ENCODE measurements at places on chromosomes 4 and X.

DNA sequence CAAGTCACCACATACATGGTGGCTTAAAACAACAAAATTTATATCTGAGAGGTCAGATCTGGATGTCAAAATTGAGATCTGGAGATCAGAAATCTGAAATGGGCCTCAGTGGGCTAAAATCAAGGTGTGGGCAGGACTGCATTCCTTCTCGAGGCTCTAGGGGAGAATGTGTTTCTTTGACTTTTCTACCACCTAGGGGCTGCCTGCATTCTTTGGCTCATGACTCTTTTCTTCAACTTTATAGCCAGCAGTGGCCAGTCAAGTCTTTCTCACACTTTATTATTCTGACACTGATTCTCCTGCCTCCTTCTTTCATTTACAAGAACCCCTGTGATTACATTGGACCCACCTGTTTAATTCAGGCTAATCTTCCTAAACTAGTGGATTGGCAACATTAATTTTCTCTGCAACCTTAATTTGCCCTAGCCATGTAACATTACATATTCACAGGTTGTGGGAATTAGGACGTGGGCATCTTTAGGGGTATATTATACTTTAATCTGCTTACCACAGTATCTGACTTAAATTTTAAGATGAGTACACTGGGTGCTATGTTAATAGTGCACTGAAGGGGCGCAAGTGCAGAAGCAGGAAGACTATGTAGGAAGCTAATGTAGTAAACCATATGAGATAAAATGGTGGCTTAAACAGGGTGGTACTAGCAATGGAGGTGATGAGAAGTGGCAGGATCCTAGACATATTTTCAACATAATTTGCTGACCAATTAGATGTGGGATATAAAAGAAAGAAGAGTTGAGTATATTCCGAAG, 188.0 kb downstream of the SLC4A4 start:
- no peak for DNase-seq

GRCh38 chr4:86155766-86156165, 204.1 kb downstream of the MAPK10 start:
- no peak for DNase-seq

- DNase-seq: no peak
Measured at GRCh38 chr4:77232653-77233052, 75.6 kb downstream of the CCNG2 start.

DNA sequence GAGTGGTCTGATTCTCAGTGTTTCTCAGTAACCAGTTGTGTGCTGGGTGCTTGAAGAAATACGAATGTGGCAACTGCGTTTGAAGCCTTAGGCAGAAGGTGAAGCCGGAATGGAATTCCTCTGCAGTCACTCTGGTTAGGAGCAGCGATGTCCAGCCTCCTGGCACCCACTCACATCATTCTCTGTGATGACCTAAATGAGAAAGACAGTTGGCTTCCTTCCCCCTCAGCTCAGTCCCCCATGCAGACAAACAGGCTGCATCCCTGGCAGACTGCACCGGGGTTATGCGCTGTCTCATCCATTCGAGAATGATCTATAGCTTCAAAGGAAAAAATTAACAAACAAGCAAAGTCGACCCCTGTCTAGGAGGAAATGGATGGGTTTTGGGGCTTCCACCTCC, 170.1 kb upstream of the SCML1 start:
- DNase-seq: no peak

DNA sequence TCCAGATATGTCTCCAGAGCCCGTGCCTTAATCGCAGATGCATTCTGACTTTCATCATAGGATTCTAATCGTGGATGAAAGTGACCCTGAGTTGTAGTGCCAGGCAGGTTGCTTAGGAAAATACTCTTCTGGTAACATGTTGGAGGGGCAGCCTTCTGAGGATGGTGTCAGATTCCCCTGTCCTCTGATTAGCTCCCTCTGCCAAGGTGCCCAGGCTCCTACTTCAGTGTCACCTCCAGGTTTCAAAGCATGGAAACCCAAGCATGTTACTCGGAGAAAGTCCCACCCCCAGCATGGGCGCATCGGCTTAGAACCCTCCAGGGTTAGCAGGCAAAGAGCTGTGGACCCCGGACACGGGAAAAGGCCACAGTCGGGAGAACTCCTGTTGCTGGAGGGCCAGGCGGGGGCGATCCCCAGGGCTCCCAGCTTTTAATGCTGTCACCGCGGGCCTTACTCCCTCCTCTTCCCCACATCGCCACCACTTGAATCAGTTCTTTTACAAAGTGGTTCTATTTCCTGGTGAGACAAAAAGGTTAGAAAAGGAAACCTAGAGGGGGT, 44.5 kb downstream of the TRIM2 start:
- no peak for DNase-seq

GRCh38 chr4:147799986-147800555, 68.2 kb downstream of the ARHGAP10 start:
- DNase-seq: no peak

DNA sequence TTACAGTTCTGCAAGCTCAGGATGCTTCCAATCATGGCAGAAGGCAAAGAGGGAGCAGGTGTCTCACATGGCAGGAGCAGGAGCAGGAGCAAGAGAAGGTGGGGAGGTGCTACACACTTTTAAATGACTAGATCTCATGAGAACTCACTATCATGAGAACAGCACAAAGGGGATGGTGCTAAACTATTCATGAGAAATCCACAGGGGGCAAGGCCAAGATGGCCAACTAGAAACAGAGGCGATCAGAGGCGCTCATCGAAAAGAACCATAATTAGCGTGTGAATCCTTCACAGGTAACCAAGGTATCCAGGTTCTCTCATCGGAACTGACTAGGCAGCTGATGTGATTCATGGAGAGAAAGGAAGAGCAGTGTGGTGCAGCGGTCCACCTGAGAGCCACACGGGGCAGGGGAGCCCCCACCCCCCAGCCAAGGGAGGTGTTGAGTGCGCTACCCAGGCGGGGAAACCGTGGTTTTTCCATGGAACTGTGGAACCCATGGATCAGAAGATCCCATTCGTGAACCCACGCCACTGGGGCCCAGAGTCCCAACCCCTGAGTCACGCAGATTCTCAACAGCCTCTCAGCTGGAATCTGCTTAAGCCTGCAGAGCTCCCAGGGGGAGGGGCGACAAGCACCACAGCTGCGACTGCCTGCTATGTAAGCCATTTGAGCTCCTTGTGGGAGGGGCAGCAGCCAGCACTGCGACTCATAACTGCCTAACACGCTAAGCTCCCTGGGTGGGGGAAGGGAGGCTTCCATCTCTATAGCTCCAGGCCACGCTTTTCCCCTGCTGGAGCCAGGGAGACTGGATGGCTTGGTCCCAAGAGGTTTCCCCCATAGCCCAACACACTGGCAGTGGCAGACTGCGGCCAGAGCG, 46.7 kb downstream of the FGF16 start:
- peak; percentile 35 for DNase-seq

DNA sequence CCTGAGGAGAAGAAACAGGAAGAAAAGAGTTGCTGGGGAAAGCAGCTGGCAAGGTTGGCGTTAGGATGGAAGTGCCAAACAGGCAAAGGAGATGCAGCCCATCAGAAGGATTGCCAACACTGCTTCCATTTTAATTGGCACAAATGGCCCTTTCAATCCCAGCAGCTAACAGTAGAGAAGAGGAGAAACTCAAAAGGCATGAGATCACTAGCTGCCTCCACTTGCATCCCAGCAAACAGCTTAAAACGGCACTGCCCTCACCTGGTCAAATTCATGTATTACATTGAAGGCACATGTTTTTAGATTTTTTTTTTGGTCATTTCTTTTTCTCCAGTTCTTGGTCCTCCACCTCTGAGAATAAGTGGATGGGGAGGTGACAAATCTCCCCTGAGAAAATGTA, 14.9 kb upstream of the LOC101059915 start:
- DNase-seq: peak; percentile 22

DNA sequence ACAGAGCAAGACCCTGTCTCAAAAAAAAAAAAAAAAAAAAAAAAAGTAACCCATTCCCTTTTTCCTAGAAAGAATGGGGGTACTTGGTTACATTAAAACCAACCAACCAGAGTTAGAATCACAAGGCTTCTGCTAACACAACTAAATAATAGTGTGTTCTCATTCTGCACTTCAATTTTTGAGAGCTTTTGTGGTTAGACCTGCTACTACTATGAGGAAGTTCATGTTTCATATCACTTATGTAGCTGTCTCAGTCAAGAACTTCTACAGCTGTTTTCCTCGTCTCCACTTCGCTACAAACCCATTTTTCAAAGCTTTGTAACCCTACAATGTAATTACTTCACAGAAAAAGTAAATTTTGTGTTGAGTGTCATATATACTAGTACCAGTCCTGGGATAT, 58.3 kb downstream of the PDHA2 start:
- no peak for DNase-seq

GRCh38 chr4:184647266-184648053, 1.8 kb downstream of the CASP3 start:
- DNase-seq: no peak

DNA sequence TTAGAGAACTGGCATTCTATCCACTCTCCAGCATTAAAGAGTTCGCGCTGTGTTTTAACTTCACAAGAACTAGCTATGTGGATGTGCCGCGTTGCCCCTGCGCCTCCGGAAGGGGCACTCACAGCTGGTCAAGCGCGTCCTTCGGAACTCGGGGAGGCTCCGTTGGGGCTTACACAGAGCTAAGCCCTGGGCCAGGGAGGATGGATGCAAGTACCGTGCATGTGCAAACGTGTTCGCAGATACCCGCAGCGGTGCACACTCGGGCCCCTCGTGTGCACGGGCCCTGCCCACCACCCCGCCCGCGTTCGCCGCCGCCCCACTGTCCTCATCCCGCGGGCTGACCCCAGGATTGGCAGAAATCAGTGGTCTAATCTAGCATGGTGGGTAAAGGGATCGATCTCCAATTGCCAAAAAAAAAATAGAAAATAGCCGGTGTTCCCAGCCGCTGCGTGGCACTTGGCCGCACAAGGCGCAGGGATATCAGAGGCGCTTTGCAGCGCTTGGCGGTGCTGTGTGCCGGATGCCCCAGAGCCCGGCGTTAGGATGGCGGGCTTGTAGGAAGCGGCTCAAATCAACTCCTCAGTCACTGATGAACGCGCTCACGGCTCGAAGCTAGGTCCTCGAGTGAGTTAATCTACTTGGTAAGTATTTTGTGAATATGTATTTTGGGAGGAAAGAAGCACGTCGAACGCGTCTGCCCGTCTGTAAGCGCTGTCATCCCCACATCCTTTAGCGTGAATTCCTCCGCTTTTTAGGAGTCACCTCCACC, 989 bp upstream of the PCDH10 start:
- DNase-seq: peak; percentile 10

DNA sequence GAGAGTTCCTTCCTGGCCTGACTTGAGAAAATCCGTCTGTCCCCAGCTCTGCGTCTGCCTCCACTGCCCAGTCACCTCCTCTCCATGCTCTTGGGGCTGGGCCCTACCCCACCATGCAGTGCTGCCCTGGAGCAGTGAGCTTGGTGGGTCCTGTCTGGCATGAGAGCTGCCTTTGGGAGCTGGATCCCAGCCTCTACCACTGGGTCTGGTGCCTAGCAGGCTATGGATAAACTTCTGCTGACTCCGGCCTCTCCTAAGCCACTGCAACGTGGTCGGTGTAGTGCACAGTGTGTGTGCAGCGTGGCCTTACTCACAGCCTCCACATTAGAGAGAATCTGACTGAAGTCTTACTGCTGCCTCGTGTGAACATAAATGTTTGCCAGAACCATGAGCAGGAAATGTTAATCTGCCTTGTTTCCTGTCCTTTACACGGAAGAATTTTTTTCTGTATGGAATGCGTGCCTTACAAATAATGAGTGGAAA, 47.6 kb downstream of the HTT start:
- DNase-seq: no peak

GRCh38 chrX:109992203-109992602, 10.7 kb upstream of the TMEM164 start:
- DNase-seq: no peak

- no peak for DNase-seq
Measured at GRCh38 chrX:38189431-38190250, 31.0 kb downstream of the SRPX start.

- no peak for DNase-seq
Measured at GRCh38 chrX:129798456-129798855, 18.7 kb downstream of the SASH3 start.

- no peak for DNase-seq
Measured at GRCh38 chr4:108181704-108182103, 13.0 kb upstream of the LEF1 start.

GRCh38 chrX:15646543-15646942, 18.1 kb downstream of the CLTRN start:
- no peak for DNase-seq

GRCh38 chr4:37892641-37893040, 1.8 kb downstream of the TBC1D1 start:
- no peak for DNase-seq

GRCh38 chr4:104394406-104395167, 100.1 kb downstream of the CXXC4 start:
- no peak for DNase-seq

GRCh38 chr4:16205298-16206164, 20.7 kb downstream of the TAPT1 start:
- peak; percentile 29 for DNase-seq

- no peak for DNase-seq
Measured at GRCh38 chrX:10243106-10243505, 86.3 kb downstream of the CLCN4 start.

GRCh38 chr4:2041239-2042130, 17.6 kb upstream of the NAT8L start:
- DNase-seq: peak; percentile 65

DNA sequence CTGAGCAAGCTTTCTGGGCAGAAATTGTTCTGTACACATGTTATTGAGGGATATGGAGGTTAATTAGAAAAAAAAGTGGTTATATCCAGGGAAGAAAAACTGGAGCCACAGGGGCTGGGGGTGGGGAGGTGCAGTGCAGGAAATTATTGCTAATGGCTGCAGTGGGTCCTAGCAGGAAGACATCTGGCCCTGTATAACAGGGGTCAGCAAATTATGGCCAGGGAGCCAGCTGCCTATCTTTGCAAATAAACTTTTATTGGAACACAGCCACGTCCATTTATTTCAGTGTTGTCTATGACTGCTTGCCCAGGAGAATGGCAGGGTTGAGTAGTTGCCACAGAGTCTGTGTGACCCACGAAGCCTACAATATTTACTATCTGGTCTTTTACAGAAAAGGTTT, 23.4 kb upstream of the PRPS2 start:
- DNase-seq: no peak

DNA sequence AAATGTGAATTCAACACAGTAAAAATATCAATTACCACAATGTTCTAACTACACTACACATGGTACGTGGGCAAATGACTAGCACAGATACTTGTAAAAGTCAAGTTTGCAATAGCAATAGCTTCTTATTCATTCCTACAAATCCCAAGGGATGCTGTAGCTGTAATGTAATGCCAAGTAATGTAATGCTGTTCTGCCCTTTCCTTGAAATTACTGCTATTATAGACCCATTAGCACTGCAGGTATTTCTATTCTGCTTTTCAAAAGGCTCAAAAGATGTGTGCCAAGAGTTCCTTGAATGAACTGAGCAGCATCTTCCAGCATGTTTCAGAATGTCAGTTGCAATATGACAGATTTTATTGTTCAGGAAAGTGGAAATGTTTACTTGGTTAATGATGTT, 129.9 kb upstream of the BANK1 start:
- no peak for DNase-seq

- DNase-seq: no peak
Measured at GRCh38 chr4:2763511-2763967, 7.4 kb upstream of the TNIP2 start.
